ENCODE measurements at places on chromosomes 2 and 18. TPM values are rescaled to one million over a fixed set of nuclear protein-coding genes. Genes with fewer than 3 reads are reported as not detected.
A peak's percentile ranks its signal among the peaks of the same experiment; 100 is the strongest.

- DNase-seq, result no peak
Observed at GRCh38 chr2:1988049-1988448, 243.7 kb upstream of the PXDN start.

DNA sequence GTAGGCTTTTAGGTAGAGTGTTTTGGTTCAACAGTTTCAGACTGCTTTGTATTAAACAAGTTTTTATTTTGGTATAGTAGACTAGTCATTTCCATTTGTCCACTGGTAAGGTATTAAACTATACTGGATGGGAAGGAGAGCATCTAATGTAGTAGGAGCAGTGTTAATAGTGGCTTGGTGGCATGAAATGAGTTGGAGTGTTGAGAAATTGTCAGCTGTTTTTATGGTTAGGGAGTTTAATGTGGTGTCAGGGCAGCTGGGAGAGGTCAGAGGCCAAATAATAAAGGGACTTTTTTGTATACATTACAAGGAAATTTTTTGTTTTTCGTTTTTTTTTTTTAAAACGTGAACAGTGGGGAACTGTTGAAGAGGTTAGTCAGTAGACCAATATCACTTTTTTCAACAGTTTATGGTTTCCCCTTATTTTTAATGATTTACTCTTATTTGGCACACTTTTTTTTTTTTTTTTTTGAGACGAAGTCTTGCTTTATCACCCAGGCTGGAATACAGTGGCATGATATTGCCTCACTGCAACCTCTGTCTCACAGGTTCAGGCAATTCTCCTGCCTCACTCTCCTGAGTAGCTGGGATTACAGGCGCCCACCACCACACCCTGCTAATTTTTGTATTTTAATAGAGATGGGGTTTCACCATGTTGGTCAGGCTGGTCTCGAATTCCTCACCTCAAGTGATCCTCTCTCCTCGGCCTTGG, 21.2 kb downstream of the ACTR3 start:
- no peak for DNase-seq

GRCh38 chr2:206328974-206329373, 54.5 kb downstream of the ZDBF2 start:
- no peak for DNase-seq

GRCh38 chr18:72783530-72783929, 84.3 kb downstream of the NETO1 start:
- no peak for DNase-seq

GRCh38 chr18:4454537-4455112, 482 bp downstream of the DLGAP1 start:
- DNase-seq, result no peak

DNA sequence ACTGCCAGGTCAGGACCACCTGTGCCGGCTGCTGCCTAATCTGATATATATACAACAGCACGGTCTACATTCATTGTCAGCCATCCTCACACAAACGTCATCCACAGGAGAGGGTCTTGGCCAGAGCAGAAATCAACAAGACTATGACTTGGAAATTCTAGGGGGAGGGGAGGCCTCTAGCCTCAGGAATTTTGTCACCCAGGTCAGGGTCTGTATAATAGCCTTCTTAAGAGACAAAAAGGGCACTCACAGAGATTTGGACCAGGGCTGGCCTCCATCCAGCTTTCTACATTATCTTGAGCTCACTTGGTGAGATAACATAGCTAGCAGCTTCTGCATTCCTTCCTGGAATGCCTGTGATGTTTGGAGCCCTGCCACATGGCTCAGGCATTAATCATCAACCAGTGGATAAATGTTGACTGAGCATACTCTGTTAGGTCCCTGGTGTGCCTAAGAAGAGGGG, 50.4 kb upstream of the CTIF start:
- DNase-seq, result peak; percentile 81

- DNase-seq, result peak; percentile 25
Observed at GRCh38 chr2:221649051-221649775, 77.1 kb upstream of the EPHA4 start.

DNA sequence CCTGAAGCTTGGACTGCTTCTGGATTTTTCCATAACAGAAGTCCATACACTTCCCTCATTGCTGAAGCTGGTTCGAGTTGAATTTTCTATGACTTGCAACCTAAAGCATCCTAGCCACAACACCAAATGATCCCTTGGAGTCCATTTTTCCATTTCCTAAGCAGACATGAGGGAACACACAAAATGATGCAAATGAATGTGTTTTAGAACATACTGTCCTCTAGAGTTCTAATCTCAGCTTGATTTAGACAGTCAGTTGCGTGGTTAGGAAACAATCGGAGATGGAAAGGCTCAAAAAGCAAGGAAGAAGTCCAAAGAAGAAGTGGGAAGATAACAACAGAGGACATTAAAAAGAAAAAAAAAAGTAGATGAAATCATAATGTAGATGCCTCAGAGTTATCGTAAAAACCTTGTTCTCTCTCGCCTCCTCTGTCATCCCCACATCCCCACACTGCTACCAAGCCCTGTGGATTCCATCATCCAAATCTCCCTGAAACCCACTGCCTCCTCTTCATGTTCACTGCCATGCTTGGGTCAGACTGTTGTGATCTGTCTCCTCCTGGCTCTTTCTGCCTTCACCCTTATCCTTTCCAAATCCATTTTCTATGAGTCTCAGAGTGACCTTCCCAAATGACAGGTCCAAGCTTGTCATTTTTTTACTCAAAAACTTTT, 58.4 kb downstream of the TMEM247 start:
- no peak for DNase-seq

DNA sequence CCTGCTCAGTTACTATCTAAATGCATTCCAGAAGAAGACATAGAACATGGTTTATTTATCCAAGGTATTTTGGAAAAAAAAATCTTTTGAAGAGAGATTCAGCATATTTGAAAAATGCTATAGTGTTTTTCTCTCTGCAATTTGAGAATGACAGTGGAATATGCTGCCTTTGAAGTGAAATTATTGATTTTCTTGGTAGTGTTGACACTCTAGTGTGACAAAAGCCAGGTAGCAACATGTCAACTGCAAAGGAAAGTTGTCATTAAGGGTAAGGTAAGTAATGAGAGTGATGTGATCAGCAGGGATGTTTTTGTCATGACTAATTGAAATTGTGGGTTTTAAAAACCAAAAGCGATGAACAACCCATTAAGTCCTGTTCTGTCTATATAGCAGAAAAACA, 1387.1 kb upstream of the TMEFF2 start:
- DNase-seq, result no peak

- DNase-seq, result no peak
Observed at GRCh38 chr2:174969091-174969734, 36.0 kb downstream of the CHN1 start.

GRCh38 chr2:172106108-172106961, 3.6 kb upstream of the DLX2 start:
- DNase-seq, result peak; percentile 32

GRCh38 chr2:239201531-239201876, 199.3 kb downstream of the HDAC4 start:
- peak; percentile 79 for DNase-seq

GRCh38 chr2:8836971-8837794, at the start of gene KIDINS220:
Gene KIDINS220 (minus strand): TSS chr2:8837613. CDS start chr2:8827093, 10,520 bp downstream.
- DNase-seq, result peak; percentile 89

- DNase-seq, result peak; percentile 24
Observed at GRCh38 chr2:240364961-240365775, 70.3 kb upstream of the GPC1 start.

DNA sequence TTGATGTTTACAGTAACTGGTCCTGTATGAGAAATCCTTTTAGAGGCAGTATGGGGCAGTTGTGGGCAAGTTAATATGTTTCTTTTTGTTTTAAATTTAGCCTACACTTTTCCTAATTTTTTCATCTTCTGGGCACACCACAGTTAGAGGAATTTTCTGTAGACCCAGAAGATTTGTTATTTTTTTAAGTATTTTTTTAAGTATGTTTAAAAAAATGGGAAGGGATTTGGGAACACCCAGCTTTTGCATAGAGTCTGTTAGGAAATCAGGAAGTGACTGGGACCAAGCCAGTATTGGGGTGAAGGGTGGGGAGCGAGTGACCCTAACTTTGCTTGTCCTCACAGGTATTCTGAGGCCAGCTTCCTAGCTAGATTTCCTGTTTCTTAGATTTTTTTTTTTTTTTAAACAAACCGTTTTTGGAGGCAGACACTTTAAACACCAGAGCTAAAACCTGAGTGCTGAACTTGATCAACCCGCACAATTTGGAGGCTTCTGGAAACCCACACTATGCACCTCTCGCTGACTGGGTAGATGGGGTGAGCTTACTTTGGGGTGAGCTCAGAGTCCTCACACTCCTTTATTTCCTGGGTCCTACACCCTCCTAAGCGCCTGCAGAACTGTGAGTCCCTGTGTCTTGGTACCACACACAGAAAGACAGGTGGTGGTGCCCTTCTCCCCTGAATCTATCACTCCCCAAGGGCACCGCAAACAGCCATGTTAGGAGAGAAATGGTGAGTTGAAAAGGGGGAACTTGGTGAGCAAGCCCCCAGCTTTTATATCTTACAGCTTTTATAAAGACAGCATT, 5.2 kb downstream of the GATA6 start:
- no peak for DNase-seq

GRCh38 chr2:109648041-109648527, 33.9 kb downstream of the SOWAHC start:
- no peak for DNase-seq

- no peak for DNase-seq
Observed at GRCh38 chr2:2646433-2647051, 315.5 kb upstream of the MYT1L start.

DNA sequence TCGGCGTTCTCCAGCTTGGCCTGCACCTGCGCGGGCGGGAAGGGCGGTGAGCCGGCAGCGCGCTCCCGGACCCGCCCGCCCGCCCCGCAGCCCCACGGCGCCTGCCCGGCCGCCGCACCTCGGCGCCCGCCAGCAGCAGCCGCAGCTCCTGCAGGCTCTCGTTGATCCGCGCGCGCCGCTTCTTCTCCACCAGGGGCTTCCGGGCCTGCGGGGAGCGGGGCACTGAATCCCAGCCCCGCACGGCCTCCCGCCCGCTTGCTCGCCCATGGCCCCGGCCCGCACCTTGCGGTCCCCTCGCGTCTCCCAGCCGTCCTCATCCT, 335 bp downstream of the HES6 start:
- DNase-seq, result no peak

DNA sequence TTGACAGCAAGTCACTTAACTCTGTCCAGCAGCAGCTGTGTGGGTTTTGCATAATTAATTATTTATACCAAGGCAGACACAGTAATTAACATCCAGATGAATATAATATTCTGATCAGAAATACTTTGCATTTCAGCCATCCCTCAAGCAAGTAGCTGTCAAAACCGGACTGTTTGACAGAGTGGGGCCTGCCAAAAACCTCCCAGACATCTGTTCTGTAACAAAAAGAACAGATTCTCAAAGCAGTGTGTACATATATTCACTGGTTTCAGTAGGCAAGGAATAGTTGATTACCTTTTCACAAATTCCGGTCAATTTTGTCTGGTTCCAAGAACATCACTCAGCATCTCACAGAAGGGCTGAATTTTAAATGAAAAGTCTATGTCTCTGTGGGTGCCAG, 291.6 kb downstream of the CMPK2 start:
- DNase-seq, result no peak

GRCh38 chr2:98903767-98904485, 32.1 kb downstream of the CRACDL start:
- DNase-seq, result no peak

DNA sequence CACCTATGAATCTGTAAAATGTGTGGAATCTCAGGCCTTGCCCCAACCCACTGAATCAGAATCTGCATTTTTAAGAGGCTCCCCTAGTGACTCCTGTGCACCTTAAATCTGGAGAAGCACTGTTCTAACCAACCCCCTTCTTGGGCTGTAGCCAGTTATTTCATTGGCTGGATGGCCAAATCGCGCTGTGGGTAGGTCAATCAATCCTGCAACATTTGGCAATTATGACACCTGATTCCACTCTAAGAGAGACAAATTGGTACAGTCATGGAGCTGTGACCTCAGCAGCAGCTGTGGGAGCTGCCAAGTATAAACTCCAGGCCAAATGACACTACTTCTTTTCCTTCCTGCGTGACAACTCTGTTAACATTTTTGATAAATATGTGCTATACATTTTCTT, 208.7 kb downstream of the CLIP4 start:
- no peak for DNase-seq

GRCh38 chr2:143261986-143262385, 132.8 kb downstream of the ARHGAP15 start:
- DNase-seq, result no peak

DNA sequence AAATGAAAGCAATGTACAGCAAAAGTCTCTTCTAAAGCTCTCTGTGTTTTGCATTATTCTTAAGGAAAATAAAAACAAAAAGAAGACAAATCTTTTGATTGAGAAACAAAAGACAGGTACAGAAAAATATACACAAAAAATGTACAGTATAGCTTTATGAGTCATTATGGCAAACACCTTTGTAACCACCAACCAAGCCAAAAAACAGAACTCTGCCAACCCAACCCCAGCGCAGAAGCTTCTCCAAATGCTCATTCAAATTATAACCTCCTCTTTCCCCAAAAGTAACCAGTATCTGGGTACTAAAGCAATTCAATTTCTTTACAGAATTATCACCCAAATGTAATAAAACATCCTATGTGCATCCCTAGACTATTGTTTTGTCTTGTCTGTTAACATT, 255.9 kb upstream of the STON1 start:
- DNase-seq, result no peak

- DNase-seq, result no peak
Observed at GRCh38 chr2:40343902-40344301, 108.0 kb downstream of the SLC8A1 start.

- DNase-seq, result no peak
Observed at GRCh38 chr2:168780669-168781071, 21.8 kb upstream of the NOSTRIN start.

The CD207 gene
- total RNA-seq, result not detected

The DSC3 gene
- total RNA-seq, result 0.10 TPM

The TFCP2L1 gene
- 0.17 TPM for total RNA-seq

The ZNF892 gene
- 3.0 TPM for total RNA-seq

The ANKRD62 gene
- total RNA-seq, result not detected

The RESP18 gene
- not detected for total RNA-seq

The C1QL2 gene
- total RNA-seq, result not detected

The REG3G gene
- total RNA-seq, result not detected

The ZNF396 gene
- 0.62 TPM for total RNA-seq

The TSPYL6 gene
- total RNA-seq, result not detected

The MARCO gene
- 7.2 TPM for total RNA-seq

The OSBPL6 gene
- total RNA-seq, result 4.6 TPM

The SERPINB4 gene
- not detected for total RNA-seq

The CFLAR gene
- 252 TPM for total RNA-seq

The ABCG8 gene
- total RNA-seq, result not detected

The FAM228B gene
- total RNA-seq, result 27.3 TPM

The TMEM247 gene
- not detected for total RNA-seq

The PPP1R1C gene
- 25.2 TPM for total RNA-seq

The ZNF512 gene
- 20.8 TPM for total RNA-seq
